Activated T-helper 1 cell treated with anti-CD3 and anti-CD28 coated beads, Interleukin-2, amount 50 U/mL, for 16 hours (primary cell): ENCODE measurements at places on chromosomes 2 and 18.

GRCh38 chr18:32669549-32670165, 103.2 kb downstream of the KLHL14 start:
- DNase-seq = no peak

GRCh38 chr18:44482761-44483160, 197.9 kb upstream of the SETBP1 start:
- no peak for DNase-seq

DNA sequence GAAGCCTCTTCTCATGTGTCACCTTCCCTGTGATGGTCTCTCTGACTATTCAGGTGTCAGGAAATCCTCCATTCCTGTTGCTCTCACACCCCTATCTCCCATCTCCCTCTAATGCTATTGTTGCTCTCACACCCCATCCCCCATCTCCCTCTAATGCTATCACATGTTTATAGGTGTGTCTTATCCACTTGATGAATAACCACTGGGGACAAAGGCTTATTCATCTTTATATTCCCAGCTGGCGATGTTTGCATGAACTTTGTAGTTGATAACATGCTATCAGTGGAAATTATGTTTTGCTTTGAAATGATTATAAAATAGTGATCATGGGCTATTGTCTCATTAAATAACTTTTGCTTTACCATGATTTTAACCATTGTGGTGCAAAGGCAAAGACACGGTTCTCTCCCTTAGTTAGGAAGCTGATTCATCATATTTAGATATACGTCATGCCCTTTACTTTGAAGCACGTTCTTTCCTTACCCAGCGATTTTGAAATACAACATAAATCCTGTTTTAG, 220.5 kb downstream of the PMAIP1 start:
- no peak for DNase-seq

DNA sequence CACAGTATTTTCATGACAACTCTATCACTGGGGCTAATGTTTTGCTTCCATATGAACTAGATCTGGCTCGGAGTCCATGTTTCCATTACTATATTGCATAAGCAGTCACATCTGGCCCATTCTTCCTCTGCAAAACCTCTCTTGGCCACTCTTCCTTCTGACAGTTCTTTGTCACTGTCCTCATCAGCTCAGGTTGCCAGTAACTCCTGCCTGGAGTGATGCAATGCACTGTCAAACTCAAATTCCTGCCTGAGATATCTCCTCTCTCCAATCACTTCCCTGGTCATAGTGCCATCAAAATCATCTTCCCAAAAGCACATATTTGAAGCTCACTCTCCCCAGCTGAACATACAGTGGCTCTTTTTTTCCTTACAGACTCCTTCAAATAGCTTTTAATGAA, 66.1 kb downstream of the COLEC12 start:
- DNase-seq = no peak

DNA sequence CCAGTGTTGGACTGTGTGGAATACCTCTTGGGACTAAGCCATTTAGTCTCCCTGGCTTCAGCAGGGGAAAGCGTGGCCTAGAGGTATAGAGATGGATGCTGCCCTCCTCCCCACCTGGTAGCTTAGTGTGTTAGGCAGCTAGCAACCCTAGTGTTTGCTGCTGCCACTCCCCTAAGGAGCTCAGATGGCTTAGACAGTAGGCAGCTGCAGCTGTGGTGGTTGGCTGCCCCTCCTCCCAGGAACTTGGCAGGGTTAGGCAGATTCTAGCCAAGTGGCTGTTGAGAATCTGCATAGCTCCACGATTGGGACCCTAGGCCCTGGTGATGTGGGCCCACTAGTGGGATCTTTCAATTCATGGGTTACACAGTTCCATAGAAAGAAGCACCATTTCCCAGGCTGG, 550.4 kb upstream of the CHAC2 start:
- DNase-seq = no peak

GRCh38 chr18:74166386-74166785, 18.1 kb downstream of the TIMM21 start:
- DNase-seq = no peak

- DNase-seq = no peak
Measured at GRCh38 chr2:168811696-168812095, 9.3 kb downstream of the NOSTRIN start.

- DNase-seq = no peak
Measured at GRCh38 chr18:78518805-78519204, 460.8 kb upstream of the SALL3 start.

GRCh38 chr2:157971702-157972101, 95.6 kb upstream of the ACVR1 start:
- DNase-seq = no peak
